Testis (tissue), 5 donors: ENCODE measurements at places on chromosomes 3 and 15.

GRCh38 chr3:17431004-17431403 is 311.4 kb downstream of the TBC1D5 start:
- DNase-seq, result no peak

GRCh38 chr15:62617741-62618140 is 424.8 kb upstream of the TPM1 start:
- DNase-seq, result no peak

DNA sequence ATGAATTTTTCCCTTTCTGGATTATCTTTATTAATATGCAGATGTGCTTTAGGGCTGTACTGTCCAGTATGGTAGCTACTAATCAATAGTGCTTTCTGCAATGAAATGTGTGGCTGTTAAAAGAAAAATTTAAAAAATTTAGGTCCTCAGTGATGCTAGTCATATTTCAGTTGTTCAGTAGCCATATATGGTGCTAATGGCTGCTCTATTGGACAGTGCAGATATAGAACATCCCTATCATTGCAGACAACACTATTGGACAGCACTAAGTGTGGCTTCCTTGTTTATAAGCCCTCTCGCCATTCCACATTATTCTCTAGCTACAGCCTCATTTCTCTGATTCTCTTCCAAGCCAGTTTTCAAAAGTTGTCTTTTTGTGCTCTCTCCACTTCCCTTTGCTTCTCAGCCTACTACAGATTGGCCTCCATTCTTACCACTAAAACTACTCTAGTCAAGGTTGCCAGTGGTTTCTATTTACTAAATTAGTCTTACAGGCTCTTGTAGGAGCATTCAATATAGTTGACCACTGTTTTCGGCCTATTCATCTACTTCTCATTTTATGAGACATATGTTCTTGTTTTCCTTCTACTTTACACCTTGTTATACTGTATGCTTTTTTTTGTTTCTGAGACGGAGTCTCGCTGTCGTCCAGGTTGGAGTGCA is 9.5 kb downstream of the MAPK6 start:
- no peak for DNase-seq

DNA sequence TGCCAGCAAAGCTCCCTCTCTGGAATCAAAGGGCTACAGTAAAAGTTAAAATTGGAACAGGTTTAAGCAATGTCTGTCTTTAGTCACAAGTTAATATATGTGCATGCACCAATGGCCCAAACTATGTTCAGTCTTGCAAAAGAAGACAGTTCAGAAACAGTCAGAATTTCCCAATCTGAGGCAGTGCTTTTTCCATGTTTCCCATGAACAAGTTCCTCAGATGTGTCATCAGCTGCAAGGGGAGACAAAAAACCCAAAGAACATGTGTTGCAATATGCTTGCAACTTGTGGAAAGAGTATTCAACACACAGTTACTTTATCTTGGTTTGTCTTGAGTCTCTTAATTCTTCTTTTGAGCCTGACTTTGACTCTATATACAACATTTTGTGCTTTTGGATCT is 148.4 kb downstream of the USP13 start:
- no peak for DNase-seq

- DNase-seq, result peak; percentile 52
Observed at GRCh38 chr15:53072077-53072476, 281.9 kb upstream of the ONECUT1 start.

GRCh38 chr3:160540551-160540950 is 24.8 kb downstream of the KPNA4 start:
- no peak for DNase-seq

DNA sequence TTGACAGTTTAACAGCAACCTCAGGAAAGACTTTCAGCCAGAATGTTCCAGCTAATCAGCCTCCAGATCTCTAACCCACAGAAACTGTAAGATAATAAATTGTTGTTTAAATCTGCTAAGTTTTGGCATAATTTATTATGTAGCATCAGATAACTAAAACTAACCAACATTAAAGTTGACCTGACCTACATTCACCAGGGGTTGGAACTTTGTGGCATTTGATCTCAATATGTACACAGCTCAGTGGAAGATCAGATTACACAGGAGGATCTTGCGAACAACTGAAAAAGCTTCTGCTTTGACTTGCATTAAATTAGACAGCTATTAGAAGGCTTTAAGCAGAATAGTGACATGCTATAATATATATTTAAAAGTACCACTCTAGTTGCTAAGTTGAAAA is 91.4 kb upstream of the POU1F1 start:
- no peak for DNase-seq

DNA sequence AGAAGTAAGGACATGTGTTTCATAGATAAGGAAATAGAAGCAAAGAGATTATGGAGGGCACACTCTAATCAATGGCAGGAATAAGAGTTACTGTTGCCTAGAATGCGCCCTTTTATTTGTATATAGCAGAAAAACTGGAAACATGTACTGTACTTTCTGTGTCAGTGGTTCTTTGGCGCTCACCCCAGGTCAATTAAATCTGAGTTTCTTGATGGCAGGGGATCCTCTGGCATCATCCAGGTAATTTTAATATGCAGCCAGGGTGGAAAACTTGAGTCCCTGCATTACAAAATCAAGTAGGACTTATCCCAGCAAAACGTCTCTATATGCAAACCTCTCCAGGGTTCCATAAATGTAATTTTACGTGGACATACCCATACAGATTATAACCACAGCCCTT is 284.1 kb downstream of the IL5RA start:
- no peak for DNase-seq

DNA sequence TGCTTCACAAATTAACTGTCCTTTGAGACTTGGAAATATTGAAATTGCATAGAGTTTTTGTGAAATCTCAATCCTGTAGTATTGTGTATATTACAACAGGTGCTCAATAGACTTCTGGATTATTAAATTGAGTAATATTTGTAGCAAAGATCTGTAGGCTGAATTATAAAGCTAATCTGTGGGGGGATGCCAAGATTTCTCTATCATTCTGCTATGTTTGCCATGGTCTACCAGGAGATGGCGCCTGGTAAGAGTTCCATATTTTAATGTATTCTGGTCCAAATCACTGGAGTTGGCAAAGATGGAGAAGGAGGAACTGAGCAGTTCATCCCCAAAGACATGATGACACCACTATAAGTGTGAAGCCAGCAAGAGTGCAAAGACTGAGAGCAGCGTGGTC is 340.9 kb upstream of the TPRG1 start:
- DNase-seq, result no peak

GRCh38 chr3:56833022-56833421 is 31.3 kb upstream of the ARHGEF3 start:
- DNase-seq, result no peak

DNA sequence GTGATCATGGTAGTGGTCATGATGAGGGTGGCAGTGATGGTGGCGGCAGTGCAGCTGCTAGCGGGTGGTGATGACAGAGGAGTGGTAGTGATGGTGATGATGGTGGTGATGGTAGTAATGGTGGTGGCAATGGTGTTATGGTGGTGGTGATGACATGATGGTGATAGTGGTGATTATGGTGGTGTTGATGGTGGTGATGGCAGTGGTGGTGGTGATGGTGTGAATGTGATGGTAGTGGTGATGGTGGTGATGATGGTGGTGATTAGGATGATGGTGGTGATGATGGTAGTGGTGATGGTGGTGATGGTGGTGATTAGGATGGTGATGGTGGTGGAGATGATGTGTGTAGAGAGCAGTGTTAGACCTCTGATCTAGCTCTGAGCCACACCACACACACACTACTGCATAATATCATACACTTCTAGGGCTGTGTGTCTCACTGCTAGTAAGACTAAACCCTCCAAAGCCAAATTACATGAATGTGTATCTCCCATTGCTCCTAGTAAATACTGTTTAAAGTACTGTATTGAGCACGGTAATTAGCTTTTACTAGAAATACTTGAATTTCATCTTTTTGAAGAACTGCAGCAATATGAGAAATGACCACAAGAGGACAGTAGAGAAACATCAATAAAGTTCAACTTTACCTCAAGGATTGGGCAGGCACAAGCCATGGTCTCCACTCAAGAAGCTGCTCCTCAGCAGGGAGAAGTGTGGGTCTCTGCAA is 28.8 kb downstream of the TMED3 start:
- DNase-seq, result peak; percentile 32

GRCh38 chr3:115766587-115767482 is 143.5 kb downstream of the GAP43 start:
- no peak for DNase-seq

GRCh38 chr15:69344238-69344637 is 45.5 kb downstream of the PAQR5 start:
- no peak for DNase-seq

DNA sequence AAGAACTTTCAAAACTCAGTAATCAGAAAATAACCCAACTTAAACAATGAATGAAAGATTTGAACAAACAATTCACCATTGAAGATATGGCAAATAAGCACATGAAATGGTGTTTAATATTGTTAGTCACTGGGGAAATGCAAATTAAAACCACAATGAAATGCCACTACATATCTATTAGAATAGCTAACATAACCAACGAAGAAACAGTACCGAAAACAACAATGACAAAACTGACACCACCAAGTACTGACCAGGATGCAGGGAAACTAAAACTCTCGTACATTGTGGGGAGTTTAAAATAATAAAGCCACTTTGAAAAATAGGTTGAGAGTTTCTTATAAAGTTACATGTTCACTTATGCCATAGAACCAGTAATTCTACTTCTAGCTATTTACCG is 69.1 kb downstream of the KBTBD8 start:
- DNase-seq, result no peak

DNA sequence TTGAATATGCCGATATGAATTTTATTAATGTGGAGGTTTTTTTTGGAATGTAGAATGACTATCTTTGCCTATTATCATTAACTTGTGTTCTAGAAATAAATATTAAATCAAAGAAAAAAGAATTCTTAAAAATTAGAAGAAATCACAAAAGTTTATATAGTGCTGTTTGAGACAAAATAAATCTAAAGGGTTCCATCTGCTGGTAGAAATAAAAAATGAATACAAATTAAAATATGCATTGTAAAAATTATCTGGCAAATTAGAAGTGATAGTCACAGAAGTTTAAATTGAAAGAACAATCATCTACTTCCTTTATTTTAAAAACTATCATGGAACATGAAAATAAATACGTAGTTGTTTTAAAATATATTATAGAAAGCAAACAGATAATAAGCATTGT is 22.7 kb upstream of the ZBTB20 start:
- DNase-seq, result no peak

GRCh38 chr15:80494756-80495155 is 90.6 kb downstream of the ARNT2 start:
- no peak for DNase-seq

DNA sequence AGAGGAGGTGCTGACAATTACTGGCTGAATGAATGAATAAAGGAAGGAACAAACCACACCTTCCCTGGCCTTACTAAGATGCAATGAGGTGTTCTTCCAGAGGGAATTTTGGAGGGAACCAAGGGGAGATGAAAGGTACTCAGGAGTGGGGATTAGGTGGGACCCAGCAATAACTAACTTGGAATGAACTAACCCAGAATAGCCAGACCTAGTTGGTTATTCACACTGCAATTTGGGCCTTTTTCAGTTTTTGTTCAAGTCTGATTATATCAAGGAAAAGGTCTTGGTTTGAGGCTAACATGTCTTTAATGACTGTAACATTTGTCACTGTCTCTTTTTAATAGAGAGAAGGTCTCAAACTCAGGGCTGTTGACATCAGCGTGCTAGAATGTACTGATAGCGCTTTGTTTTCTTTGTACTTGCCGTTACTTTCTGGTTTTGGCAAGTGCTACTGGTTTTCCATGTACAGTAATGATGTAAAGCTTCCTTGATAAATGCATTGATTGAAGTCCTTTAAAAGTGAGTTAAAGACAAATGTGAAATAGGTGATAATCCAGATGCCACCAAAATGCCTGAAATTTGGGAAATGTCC is 3.2 kb upstream of the PLXND1 start:
- no peak for DNase-seq

- no peak for DNase-seq
Observed at GRCh38 chr3:177818712-177819240, 621.5 kb upstream of the TBL1XR1 start.

DNA sequence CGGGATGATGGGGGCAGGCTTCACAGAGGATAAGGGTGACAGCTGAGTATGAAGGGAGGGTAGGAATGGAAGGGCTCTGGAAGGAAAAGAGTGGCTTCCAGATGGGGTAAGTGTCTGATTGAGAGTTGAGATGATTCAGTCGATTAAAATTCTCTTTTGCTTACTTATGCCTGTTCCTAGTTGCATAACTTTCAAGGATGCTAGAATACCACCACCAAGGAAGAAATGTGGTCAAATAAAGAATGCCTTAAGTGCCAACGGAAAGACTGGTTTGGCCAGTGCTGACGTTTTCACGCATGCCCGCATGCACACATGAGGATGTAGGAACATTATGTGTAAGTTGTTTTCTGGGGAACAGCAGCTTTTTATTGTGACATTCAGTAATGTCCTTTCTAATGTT is 263.4 kb upstream of the WNT5A start:
- no peak for DNase-seq

DNA sequence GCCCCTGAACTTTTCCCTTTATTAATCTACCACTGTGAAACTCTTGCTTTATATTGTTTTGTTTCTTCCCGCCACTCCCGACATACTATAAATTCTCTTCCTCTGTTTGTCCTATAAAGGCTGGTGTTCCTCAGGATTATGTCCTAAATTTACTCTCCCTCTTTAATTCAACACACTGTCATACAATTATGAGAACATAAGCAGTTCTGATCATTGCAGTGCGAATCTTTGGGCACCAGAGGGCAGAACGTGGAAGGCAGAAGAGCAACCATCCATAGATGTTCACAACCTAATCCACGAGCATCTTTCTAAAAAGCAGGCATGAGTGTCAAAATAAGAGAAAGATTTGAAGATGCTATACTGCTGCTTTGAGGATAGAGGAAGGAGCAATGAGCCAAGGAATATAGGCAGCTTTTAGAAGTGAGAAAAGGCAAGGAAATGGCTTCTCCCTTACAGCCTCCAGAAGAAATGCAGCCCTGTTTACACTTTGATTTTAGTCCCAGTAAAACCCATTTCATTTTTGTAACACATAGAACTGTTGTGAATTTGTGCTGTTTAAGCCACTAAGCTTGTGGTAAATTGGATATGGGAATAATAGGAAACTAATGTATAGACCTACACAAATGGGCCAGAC is 179.4 kb downstream of the GBE1 start:
- DNase-seq, result peak; percentile 59

GRCh38 chr15:64146041-64146440 is 5.5 kb upstream of the SNX22 start:
- peak; percentile 12 for DNase-seq

- no peak for DNase-seq
Observed at GRCh38 chr3:178465260-178466180, 70.7 kb upstream of the KCNMB2 start.

DNA sequence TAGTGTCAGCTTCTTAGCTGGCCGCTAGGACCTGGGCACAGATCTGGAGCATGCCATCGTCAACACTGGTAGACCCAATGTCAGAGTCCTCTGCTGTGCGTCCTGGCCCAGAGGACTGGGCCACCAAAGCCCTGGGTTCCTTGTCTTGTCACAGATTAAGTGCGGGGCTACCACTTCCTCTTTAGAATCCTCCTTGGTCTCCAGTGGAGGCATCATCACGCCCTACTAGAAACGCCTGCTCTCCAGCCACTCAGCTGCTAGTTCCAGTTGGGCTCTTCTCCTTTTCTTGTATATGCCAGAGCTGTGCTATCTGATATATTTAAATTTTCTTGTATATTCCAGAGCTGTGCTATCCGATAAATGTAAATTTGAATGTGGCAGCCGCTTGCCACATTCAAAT is 11.2 kb downstream of the PPCDC start:
- no peak for DNase-seq
